ENCODE measurements at places on chromosomes 1 and 21.

DNA sequence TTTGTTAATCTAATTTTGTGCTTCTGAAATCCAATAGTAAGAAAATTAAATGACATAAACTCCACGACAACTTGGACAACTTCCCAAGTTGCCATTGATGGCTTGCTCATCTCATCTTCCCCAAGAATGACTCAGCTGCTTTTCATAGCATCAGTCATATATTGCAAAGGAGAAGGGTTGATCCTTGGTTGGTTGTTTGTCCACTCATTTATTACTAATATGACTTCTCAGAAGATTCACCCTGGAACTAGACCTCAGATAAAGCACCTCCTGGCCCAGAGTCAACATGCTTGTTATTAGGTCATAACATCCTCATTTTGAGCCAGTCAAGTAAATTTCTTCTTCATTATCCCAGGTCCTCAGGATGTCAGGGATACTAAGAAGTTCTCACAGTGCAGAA, 2.3 kb upstream of the LCE3D start:
- no peak for DNase-seq

- peak; percentile 78 for DNase-seq
Measured at GRCh38 chr1:41432481-41433280, 51.8 kb downstream of the EDN2 start.

DNA sequence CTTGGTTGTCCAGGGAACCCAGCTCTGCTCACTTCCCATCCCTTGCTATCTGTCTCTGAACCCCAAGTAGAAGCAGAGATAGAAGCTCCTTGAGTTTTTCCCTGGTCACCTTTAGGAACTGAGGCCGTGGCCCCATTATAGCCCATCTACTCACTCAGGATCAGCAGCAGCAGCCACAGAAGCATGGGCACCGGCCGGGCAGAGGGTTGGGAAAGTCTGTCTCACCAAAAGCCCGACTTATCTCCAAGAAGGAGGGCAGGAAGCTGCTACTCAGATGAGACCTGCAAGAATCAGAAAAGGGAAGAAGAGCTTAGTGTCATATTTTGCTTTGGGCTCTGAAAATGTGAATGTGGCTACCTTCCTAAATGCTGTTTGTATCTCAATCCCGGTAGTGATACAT, 264 bp downstream of the FCRL3 start:
- no peak for DNase-seq

GRCh38 chr21:30714456-30714855, 4.1 kb downstream of the KRTAP21-3 start:
- DNase-seq = no peak

DNA sequence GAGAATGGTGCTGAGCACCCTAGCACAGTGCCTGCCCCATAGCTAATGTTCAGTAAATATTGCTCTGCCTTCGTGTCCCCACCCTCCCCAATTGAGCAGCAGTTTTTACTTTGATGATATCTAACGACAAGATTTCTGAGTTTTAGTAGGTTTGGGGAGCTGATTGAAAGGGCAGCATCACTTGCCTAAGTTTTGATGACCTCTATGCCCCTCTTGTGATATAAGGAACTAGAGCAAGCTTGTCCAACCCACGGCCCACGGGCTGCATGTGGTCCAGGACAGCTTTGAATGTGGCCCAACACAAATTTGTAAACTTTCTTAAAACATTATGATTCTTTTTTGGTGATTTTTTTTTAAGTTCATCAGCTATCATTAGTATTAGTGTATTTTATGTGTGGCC, 1.6 kb downstream of the CNIH4 start:
- no peak for DNase-seq

All from hematopoietic multipotent progenitor cell treated with erythropoietin and hydrocortisone succinate and interleukin-3 and kit ligand, for 8 days (in vitro differentiated cells).